Stimulated activated CD8-positive, alpha-beta memory T cell treated with anti-CD3 and anti-CD28 coated beads, Interleukin-2, amount 100 ng/mL, for 1 hour (primary cell): ENCODE measurements at places on chromosomes 1 and 21.

DNA sequence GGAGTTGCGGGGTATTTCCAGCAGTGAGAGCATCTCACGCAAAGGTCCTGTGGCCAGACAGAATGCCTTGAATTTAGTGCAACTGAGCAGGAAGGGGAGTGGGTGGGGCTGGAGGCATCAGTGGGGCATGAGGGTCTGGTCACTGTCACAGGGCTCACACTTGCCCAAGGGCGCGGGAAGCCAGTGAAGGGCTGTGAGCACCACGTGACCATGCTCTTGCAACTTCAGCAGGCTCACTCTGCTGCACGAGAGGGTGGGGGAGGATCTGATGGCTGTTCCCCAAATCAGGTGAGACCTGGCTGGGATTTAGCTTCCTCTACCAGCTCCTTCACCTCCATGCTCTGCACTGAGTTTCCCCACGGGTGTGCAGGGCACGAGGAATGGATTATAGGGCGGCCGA is 64.2 kb downstream of the PGBD5 start:
- no peak for DNase-seq

DNA sequence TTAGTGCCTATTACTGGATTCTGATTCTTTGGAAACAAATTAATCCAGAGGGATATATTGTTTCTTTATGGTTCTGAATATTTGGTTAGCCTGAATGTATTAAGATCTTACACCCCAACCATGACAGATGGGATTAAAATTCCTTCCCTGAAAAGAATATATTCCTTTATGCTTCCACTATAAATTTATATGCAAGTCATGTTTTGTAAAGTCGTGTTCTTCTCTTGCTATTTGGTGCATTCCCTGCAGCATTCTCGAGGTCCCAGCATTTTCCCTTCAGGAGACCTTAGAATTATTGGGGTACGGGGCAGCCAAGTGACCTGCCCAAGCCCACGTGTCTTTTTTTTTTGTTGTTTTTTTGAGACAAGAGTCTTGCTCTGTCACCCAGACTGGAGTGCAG is 62.4 kb downstream of the DISC1 start:
- DNase-seq = no peak

GRCh38 chr1:13753636-13754402 is 53.8 kb downstream of the PRDM2 start:
- DNase-seq = no peak

DNA sequence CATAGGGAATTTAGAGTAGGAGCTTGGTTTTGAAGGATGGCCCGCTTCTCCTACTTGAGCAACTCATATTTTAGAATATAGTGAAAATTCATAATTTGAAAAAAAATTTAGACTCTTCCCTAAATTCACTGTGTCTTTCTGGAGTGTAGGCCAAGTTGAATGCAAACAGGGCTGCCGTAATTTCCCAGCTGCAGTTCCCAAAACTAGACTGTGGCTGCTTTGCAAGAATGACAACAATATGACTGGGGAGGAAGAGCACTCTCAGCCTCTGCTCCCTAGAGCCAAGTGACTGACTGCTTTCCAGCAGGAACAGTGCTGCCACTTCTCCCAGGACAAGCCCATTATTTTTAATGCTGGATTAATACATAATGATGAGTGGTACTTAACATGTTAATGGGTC is 209.0 kb downstream of the RHOU start:
- DNase-seq = no peak

DNA sequence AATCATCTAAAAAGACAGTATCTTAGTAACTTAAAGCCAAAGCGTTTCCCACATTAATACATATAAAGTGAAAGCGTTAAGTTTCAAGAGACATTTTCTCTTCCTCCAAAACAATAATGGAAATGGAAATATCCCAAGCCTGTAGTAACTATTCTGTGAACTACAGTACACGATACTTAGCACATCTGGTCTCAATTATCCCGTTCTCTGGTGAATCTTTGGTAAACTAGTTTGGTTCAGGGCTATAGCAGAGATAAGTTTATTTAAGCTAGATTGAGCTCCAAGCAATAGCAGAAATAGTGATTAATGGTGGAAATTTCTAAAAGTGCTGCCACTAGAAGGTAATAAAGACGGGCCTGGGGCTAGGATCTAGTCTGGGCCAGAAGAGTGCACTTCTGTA is 55.2 kb downstream of the PCNX2 start:
- DNase-seq = no peak

DNA sequence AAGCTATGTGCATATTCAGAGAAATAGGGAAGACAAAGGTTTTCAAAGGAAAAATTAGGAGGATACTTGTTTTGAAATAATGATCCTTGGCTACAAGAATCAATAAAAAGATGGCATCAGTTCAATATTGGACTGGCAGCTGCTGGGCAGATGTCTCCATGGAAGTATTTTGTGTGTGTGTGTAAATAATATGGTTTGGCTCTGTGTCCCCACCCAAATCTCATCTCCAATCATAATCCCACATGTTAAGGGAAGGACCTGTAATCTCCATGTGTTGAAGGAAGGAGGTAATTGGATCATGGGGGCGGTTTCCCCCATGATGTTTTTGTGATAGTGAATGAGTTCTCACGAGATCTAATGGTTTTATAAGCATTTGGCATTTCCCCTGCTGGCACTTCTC is 40.4 kb upstream of the LRRC7 start:
- no peak for DNase-seq

GRCh38 chr1:15958793-15959192 is 17.1 kb downstream of the ZBTB17 start:
- DNase-seq = no peak

GRCh38 chr1:161311595-161312181 is 1.9 kb upstream of the MPZ start:
- DNase-seq = no peak

DNA sequence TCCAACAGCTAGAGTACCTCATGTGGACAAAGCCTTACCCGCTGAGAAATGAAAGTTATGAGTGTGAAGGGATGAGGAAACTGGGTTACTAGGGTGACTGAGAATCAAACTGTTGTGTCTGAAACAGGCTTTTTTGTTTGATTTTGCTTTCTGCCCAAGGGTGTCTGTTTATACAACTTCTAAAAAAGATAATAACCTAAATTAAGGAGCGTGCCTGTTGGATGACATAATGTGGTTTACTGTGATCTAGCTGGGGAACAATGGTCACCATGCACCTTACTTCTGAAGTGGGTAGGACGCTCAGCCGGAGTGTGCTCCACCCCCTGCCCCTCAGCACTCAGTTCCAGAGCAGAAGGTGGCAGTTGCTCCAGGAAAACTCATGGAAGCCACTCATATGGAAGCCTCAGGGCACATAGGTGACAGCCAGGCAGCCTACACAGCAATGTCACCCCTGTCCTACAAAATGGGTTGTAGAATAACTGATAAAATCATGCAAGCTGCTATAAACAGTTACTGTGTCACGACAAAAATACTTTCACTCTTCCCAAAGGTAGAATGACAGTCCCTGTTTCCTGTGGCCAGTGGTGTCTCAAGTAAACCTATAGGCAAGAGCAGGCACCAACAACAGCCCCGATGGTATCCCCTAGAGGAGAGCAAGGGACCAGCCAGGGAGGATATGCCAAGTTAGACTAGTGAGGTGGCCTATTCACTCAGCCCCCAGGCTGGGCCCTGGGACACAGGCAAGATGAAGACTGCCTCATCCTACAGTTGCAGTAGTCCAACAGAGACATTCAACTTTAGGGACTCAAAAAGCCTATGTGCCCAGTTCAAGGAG is 29.3 kb downstream of the SIPA1L2 start:
- no peak for DNase-seq

DNA sequence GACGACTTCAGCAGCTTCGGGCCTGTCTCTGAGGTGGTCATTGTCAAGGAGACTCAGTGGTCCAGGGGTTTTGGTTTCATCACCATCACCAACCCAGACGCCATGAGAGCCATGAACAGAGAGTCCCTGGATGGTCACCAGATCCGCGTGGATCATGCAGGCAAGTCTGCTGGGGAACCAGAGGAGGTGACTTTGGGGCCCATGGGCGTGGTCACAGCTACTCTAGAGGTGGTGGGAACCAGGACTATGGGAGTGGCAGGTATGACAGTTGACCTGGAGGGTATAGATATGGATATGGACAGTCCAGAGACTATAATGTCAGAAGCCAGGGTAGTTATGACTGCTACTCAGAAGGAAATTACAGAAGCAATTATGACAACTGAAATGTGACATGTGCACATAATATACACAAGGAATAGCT is 19.3 kb upstream of the METTL13 start:
- no peak for DNase-seq

- no peak for DNase-seq
These were observed 175.8 kb downstream of the APP start for GRCh38 chr21:25994758-25995163.

DNA sequence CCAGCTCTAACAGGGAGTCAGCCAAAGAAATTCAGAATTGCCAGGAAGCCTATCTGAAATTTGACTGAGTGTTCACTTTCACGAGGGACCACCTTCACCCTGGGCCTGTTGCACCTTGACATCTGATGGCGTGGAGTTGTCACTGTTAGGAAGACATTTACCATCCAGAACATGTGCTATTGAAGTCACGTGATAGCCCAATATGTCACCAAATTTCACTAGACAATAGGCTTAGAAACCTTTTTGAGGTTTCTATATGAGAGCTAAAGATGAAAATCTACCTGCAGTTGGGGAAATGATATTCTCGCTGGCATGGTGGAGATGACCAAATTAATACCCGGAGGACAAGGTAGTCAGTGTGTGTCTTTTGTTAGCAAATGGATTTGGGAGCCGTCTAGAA is 102.7 kb downstream of the HUNK start:
- DNase-seq = no peak

DNA sequence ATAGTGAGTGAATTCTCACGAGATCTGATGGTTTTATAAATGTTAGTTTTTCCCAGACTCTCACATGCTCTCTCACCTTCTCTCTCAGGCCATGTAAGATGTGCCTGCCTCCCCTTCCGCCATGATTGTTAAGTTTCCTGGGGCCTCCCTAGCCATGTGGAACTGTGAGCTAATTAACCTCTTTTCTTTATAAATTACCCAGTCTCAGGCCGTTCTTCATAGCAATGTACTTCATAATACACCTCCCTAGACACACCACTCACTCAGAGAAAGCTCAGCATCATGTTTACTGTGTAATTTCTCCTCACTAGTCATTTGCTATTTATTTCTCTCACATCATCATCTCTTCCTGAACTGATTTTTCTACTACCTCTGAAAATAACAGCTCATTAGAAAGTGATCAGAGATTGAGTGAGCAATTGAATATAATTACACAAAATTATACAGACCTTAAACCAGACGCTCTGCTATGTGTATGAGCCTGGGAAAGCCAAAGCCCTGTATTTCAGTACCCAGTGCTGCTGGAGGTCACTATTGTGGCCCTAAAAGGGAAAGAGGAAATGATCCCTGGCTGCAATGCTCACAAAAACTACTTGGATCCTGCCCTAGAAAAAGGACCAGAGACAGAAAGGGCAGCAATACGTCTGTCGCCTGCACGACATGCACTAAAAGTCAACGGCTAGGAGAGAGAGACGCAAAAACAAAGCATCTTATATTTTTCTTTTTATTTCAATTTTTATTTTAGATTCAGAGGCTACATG is 284.5 kb downstream of the DSCAM start:
- DNase-seq = no peak

- no peak for DNase-seq
These were observed 3.1 kb downstream of the PANK4 start for GRCh38 chr1:2523191-2523890.

DNA sequence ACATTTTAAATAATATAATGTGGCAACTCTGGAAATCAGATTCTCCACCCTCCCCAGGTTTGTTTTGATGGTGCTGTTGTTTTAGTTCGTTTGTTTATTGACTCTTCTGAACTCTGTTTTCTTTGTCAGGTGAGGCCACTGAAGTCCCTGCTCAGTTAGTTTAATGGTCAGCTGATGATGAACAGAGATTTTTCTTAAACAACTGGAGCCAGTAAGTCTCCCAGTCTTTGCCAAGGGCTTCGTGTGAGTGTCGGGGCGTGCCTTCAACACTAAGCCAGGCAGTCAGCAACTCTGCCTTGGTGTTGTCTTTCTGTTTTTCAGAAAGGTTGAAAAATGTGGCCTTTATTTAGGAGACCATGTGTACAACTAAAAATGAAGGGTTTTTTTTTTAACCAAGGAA is 58.9 kb downstream of the TEX35 start:
- DNase-seq = no peak

DNA sequence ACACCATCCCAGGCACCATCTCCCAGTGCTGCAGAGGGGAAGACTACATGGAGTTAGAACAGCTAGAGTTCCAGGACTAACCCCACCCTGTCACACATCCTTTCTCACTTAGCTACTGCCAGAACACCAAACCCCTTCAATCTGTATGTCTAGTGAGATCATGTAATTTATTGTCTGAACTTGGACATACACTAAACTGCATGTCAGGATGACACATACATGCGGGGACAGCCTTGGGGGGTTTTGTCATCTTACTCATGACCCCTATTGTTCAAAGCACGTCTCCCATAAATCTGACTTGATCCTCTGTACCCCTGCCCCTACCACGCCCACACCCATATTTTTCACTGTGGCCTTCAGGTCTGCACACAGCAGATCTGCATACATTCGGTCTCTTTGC is 71.3 kb downstream of the GABPA start:
- DNase-seq = no peak

- DNase-seq = no peak
These were observed 45.3 kb downstream of the B3GALT5 start for GRCh38 chr21:39658066-39658465.

DNA sequence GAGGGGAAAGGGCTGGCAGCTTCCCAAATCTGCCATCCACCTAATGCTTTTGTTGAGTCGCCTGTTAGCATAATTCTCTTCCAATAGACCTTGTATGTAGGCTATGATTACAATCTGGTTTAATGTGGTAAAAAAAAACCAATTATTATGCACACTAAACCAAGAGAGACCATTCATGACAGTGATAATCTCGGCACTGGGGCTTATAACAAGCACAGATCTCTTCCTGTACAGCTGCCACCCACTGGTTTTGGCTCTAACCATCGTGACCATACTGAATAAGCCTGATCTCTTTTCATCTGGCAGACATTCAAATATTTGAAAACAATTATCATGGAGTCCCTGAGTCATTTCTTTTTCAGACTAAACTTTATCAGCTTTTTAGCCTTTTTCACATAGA is 12.0 kb upstream of the SYT14 start:
- DNase-seq = no peak

DNA sequence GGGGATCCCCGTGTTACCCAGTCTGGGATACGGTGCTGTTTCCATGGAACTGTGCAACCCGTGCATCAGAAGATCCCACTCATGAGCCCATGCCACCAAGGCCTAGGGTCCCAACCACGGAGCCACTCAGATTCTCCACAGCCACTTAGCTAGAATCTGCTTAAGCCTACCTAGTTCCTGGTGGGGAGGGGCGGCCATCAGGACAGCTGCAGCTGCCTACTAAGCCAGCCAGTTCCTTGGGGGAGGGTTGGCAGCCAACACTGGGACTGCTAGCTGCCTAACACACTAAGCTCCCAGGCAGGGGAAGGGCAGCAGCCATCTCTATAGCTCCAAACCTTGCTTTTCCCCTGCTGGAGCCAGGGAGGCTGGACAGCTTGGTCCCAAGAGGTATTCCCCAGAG is 549.2 kb upstream of the BRINP3 start:
- no peak for DNase-seq

- no peak for DNase-seq
These were observed 284.6 kb upstream of the DPYD start for GRCh38 chr1:98205291-98206017.

GRCh38 chr1:180909005-180909414 is 3.7 kb upstream of the KIAA1614 start:
- no peak for DNase-seq
